HFFc6 (cell line): ENCODE measurements at places on chromosomes 13 and 19. TPM values are rescaled to one million over a fixed set of nuclear protein-coding genes. Genes with fewer than 3 reads are reported as not detected.
A peak's percentile ranks its signal among the peaks of the same experiment; 100 is the strongest.

GRCh38 chr13:96766306-96766705 is 228.0 kb downstream of the OXGR1 start:
- no peak overlapping the region for H3K27ac ChIP-seq
- no peaks in the 10 kb centered on the region; the same call in 1 of the 2 replicates for H3K27me3 ChIP-seq
- DNase-seq = no peak
- H3K4me1 ChIP-seq = no peaks in the 10 kb centered on the region
- no peak overlapping the region for H3K4me3 ChIP-seq

DNA sequence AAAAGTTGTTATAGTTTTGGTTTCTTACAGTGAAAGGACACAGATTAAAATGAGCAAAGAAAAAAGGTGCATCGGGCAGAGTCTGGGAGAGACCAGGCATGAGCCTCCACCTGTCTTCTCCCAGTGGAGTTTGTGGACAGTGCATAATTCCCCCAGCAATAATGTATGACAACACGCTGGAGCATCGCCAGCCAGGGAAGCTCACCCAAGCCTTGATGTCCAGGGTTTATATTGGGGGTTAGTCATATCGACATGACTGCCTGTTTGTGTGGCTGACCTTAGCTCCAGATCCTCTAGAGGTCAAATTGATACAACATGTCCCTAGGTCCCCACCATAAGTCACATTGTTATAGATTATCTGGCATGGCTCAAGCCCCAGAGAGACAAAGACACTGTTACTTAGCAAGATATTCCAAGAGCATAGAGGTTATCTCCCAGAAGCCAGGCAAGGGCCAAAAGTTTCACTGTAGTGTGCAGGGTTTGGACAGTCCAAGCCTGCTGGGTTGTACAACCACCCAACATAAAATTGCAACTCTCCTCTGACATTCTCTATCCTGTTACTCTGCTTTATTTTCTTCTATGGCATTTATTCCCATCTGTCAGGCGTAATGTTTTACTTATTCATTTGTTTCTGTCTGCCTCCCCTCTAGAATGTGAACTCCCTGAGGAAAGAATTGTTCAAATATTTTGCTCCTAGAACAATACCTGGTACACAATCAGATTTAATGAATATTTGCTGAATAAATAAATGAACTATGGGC is 5.6 kb upstream of the KLK13 start:
- no peak overlapping the region for H3K27ac ChIP-seq
- no peak for DNase-seq

Gene TMEM86B
- total RNA-seq = 1.7 to 2.2 TPM (median 2.2 TPM) in 3 replicates

- peaks cover 32% of the 10 kb centered on the region for H3K4me1 ChIP-seq
- peaks cover 8% of the 10 kb centered on the region for H3K27me3 ChIP-seq
- H3K27ac ChIP-seq = peak overlapping the region; percentile 97
- DNase-seq = no peak
Observed at GRCh38 chr19:54114340-54115108, 933 bp downstream of the TFPT start.

Gene MCOLN1
- total RNA-seq = 20.4 and 24.9 TPM in 2 replicates

DNA sequence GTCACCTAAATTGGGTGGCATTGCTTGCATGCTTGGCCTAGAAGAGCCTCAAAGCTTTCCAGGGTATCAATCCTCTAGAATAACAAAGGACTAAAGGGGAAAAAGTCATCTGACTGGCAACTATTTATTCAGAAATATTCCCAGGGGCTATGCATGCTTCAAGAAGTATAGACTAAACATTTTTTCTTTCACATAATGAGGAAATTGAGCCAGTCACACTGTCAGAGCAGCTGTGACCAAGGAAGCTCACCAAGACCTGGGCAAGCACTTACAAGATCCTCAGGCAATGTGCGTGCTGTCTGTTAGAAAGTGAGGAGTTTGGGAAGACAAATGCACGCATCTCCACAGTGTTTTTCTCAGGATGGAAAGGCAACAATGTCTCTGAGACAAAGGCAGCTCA is 747.2 kb downstream of the DIAPH3 start:
- no peak overlapping the region for H3K4me3 ChIP-seq
- no peaks in the 10 kb centered on the region; the same call in 1 of the 2 replicates for H3K36me3 ChIP-seq
- no peak overlapping the region for H3K27ac ChIP-seq
- H3K27me3 ChIP-seq = peaks cover 2% of the 10 kb centered on the region; the same call in 1 of the 2 replicates

Gene OR4F17
- 0.32 TPM in 1 of 3 replicates, not detected in the others for total RNA-seq

DNA sequence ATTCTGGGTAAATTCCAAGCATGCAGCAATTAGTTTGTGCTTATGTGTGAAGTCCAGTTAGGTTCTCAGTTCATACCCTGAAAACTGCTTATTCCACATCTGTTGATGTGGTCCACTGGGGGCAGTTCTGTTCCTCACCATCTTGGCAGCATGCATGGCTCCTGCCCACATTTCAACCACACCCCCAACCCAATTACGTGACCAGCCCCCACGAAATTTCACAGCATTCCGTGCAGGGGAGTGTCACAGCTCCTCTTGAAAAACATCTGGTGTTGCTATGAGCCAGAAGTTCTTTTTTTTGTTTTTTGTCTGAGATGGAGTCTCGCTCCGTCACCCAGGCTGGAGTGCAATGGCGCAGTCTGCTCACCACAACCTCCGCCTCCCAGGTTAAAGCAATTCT is 9.1 kb upstream of the ERVK3-1 start:
- peaks cover 2% of the 10 kb centered on the region; the same call in 1 of the 2 replicates for H3K27me3 ChIP-seq
- no peak overlapping the region for H3K4me3 ChIP-seq
- no peak overlapping the region for H3K27ac ChIP-seq
- DNase-seq = no peak
- peaks cover 91% of the 10 kb centered on the region for H3K36me3 ChIP-seq

Gene CRB3
- total RNA-seq = not detected in 3 replicates

DNA sequence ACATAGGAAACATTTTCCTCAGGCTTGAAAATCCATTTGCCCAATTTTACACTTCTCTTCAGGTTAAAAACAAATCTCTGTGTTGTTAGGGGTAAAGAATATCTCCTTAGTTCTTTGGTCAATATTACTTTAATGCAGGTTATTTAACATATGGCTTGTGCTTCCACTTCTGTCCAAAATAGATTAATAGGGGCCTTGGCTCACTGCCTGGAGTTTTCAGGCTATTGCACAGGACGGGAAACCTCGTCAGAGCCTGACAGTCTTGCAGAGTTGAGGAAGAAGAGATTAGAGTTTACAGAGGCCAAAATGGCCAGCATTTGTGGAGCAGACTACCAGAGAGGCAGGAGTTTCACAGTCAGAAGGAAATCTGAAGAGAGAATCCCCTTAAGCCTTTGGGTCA is 863.9 kb upstream of the GPC6 start:
- no peak overlapping the region for H3K27ac ChIP-seq
- H3K27me3 ChIP-seq = no peaks in the 10 kb centered on the region; the same call in 1 of the 2 replicates
- no peak overlapping the region for H3K4me3 ChIP-seq
- no peaks in the 10 kb centered on the region for H3K4me1 ChIP-seq
- no peak for DNase-seq

- peaks cover 13% of the 10 kb centered on the region for H3K27me3 ChIP-seq
- peaks cover 15% of the 10 kb centered on the region for H3K4me1 ChIP-seq
- no peak for DNase-seq
- peaks cover 5% of the 10 kb centered on the region; the same call in 1 of the 2 replicates for H3K36me3 ChIP-seq
- H3K4me3 ChIP-seq = peak overlapping the region; percentile 39; the same call in 1 of the 2 replicates
- no peak overlapping the region for H3K27ac ChIP-seq
Observed at GRCh38 chr19:1744822-1745563, 8.3 kb upstream of the ONECUT3 start.

DNA sequence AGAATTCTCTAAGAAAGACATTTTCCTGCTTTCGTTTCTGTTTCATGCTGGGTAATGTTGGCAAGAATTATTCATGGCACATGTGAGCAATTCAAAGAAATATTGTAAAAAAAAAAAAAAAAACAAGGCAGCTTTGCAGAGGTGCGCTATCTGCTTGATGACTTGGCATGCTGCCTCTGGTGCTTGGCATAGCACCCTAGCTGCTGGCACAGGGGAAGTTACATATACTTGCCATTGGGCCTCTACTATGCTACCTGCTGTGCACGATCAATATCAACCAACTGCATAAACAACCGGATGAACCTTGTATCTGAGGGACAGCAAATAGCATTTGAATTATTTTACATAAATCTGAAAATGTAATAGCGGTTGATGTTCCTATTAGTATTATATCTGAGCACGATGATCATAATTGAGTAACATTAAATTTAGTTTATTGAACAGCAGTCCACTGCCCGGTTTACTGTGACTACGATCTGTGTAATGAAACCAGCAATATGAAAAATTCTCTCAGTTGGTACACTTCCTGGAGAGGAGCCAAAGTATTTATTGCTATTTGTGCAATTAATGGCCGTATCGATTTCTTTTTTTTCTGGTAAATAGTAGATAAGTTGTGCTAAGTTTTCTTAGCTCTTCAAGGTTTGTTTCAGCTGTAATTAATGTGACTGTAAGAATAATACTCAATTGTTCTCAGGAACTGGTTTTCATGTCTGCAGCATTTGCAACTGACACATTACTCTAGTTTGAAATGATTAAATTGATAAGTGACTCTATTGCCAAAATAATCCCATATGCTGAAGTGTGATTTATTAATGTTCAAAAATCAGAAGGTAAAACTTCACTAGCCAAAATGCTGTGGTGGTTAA is 717.3 kb downstream of the DACH1 start:
- no peak for DNase-seq
- H3K36me3 ChIP-seq = no peaks in the 10 kb centered on the region
- no peak overlapping the region for H3K27ac ChIP-seq
- H3K4me3 ChIP-seq = no peak overlapping the region
- no peaks in the 10 kb centered on the region for H3K4me1 ChIP-seq

DNA sequence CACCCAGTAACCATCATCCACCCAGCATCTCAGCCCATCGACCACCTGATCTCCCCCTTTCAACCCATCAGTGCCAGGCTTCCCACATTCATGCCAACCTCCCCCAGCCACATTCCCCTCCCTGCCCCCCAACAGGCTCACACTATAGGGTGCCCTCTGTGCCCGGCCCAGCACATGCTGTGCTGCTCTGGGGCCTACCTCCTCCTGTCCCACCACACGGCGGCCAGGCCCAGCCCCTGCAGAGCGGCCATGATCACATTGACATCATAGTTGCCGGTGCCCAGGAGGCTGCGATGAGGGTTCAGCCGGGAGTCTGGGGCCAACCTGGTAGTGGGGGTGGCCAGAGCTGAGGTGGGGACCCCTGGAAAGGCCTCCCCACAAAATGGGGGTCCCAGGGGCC is 3.6 kb downstream of the JOSD2 start:
- H3K4me3 ChIP-seq = no peak overlapping the region
- DNase-seq = no peak
- H3K27ac ChIP-seq = no peak overlapping the region
- H3K27me3 ChIP-seq = peaks cover 5% of the 10 kb centered on the region
